Ureter (tissue), 1 donor: ENCODE measurements at places on chromosomes 7 and 10.

DNA sequence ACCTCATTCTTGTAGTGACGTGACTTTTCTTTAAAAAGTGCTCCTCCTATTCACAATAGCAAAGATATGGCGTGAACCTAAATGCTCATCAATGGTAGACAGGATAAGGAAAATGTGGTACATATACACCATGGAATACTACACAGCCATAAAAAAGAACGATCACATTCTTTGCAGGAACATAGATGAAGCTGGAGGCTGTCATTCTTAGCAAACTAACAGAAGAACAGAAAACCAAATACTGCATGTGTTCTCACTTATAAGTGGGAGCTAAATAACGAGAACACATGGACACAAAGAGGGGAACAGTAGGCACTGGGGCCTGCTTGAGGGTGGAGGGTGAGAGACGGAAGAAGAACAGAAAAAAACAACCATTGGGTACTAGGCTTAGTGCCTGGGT is 59.9 kb upstream of the FGFR2 start:
- DNase-seq: no peak

DNA sequence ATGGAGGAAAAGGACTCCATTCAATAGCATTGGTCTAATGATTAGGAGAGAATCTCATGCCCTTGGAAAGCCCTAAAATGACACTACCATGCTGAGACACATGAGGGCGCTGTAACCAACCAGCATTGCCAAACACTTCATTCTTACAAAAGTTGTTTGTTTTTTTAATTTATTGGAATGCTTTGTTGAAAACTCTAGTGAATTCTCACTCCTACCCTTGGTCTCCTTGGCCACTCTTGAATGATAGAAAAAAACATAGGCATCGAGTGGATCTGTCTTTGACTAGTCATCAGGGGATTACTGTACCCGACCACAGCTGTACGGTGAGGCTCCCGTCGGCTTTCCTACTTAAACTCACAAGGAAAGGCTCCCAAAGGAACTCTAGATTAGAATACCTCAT is 29.3 kb upstream of the ADD3 start:
- no peak for DNase-seq

GRCh38 chr10:95756041-95756761 is at the start of gene ENTPD1:
Gene ENTPD1, plus strand, starts transcription at chr10:95756163. Its CDS starts 77 bp downstream, at chr10:95756240.
- DNase-seq: no peak

DNA sequence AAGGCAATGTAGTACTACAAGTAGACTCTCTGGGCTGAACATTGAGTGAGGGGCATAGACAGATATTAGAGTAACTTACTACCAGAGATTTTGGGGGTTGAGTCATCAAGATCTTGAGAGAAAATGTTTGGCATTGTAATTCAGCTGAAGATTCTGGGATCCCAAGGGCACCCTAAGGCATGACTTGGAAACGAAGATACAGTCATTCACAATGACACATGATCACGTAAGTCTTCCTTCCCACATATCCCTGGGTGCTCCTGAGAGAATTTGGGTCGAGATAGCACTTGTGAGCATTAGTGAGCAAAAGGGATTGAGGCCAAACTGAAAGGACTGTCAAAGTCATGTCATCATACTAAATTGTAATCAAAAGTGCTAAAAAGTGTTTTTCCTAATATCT is 192.5 kb upstream of the PCLO start:
- DNase-seq: no peak

GRCh38 chr7:127578036-127578684 is 7.2 kb downstream of the GCC1 start:
- DNase-seq: no peak

- no peak for DNase-seq
Measured at GRCh38 chr10:33120275-33120674, 162.2 kb upstream of the ITGB1 start.

DNA sequence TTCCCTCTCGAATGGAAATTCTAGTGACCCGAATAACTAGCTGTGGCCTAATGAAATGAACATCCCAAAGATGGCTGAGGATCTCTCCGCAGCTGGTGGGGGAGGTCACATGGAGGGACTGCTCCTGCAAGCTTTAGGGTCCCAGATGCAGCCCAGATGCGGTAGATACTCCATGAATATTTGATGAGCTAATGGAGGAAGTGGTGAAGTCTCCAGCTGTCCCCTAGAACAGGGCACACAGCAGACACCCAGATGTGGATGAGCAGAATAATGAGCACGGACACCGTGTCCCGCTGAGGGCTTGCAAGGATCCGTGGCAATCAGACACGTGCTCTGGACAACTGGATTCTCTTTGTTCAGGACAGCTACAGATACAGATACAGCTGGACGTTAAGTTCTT is 59.2 kb downstream of the DENND2A start:
- no peak for DNase-seq

DNA sequence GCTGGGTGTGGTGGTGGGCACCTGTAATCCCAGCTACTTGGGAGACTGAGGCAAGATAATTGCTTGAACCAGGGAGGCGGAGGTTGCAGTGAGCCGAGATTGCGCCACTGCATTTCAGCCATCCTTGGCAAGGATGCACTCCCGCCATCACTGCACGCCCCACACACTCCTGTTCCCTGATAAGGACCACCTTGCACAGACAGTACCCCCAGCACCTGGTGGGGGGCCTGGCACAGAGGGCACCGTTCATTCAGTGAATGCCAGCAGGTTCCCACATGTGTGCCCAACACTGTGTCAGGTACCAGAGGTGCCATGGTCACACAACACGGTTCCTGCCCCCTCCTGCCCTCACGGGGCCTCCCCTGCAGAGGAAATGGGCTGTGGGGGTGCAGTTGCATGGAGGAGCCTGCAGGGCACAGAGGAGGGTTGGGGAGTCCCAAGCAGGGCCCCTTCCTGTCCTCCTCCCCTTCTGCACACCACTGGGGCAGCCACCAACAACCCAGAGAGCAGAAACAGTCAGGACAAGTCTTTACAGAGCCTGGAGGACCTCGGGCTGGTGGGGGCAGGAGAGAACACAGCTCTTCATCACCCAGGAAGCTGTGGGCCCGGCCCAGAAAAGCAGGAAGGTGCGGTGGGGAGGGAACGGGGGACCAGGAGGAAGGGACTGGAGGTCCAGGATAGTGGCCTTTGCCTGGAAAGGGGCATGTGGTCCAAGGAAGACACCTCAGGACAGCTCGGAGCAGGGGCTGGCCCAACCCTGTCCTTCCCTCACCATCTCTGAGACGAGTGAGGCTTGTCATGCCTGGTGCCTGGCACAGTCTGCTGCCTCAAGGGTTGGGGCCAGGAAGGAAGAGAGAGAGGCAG is 7.1 kb downstream of the CRYGN start:
- DNase-seq: no peak

- DNase-seq: no peak
Measured at GRCh38 chr10:13448216-13448615, 80.6 kb downstream of the BEND7 start.

- no peak for DNase-seq
Measured at GRCh38 chr7:29851487-29851886, 45.2 kb downstream of the WIPF3 start.

DNA sequence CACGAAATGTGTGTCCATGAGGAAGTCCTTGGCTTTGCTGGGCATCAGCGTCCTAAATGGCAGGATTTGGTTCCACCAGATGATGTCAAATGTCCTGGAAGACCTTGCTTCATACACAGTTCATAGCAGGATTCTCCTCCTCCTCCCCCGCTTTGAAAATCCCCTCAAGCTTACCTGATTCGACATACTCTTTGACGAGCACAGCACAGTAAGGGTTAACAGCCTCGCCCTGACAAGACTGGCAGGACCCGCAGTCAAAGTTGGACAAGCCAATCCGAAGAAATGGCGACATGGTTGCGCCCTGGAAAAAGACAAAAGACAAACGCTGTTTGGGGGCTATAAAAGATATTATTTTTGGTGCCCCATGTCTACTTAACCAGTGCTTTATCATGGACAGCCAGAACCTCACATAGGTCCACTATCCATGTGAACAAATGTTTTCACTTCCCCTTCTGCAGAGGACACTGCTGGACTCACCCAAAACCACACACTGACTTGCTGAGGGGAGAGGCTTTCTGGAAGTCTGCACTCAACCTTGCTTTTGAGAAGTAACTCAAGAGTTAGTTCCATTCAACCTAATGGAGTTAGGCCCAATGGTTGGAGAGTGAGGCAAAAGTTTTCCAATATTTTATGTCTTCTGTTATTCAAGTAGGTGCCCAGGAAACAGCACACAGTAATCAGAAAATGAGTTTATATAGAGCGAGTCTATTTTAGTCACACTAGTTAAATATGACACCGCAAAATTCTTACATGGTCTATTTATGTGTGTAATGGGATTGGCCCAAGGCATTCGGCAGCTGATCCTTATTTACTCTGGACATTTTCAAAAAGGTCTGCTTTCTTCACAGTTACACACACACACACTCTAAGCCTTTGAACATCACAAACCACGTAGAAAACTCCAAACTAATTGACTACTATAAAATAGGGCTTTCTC is 65.0 kb downstream of the PRKCQ start:
- no peak for DNase-seq

GRCh38 chr7:87512906-87513305 is 37.4 kb upstream of the ABCB4 start:
- DNase-seq: no peak

DNA sequence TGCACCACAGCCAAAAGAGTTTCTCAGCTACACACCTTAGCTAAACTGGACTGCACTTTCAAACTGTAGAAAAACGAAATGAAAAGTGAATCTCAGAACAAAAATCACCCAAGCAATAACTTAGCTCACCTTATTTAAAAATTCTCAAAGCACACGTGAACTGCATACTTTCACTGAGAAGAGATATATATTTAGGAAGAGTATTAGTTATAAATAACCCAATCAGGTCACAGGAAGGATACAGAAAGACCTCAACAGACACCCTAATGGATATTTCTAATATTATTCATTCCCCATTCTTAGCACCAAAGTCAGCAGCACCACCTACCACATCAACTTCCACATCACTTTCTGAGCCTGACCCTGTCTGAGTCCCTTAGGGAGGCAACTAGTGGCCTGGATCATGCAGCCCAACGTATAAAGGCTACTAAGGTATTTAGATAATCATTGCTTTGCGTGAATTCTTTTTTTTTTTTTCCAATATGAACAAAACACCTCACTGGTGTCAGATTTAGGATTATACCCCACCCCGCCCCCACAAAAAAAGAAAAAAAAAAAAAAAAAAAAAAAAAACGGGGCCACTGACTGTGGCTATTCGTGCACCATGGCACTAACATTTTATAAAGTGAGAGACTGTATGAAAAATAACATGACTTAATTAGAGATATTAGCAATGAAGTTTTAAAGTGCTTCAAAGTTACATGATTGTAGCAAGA is 2.6 kb downstream of the ABI1 start:
- no peak for DNase-seq

DNA sequence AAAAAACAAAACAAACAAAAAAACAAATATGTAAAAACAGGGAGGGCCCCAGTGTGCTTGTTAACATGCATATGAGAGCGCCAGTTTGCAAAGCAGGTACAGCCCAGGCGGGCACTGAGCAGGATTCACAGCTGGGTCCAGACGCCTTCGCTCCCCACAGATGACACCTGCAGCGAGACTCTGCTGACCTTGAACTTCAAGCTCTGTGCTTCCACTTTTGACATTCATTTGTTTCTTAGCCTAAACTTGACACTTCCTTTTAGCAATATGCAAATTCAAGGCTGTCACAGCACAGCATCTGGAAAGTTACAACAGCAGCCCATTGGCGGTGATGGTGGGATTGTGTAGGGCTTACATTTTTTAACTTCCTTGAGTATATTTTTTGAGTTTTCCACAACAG is 88.8 kb upstream of the TNS3 start:
- DNase-seq: no peak

DNA sequence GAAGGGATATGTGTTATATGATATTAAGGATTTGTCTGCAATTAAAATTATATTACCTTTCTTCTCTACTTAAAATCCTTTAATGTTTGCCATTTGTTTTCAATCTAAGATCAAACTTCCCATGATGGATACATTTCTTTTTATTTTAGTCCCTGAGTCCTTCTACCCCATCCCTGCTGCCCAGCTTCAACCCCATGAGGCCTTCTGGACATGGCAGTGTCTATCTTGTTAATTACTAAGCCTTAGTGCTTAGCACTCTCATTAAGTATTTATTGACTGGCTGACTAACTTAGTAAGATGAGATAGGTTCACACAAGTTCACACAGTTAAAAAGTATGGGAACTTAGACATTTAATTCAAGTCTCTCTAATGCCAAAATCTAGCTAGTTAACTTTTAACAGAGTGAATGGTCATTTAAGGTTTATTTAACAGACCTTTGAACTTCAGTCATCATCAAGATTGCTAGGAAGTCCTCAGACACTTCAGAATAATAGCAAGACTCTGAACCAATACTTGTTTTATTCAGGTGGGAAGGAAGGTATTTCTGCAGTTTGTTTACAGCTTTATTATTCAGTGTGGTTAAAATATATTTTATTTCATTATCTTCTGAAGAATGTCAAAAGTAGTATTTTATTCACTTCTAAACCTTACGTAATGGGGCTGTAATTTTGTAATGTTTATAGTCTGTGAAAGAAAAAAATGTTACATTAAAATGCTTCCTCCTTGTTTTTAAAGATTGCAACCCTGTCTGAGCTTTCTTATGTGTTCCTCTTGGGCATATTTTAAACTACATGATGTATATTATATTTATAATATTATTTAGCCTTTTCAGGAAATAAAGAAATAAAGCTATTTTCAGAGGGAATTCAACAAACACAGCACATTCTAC is 848.9 kb downstream of the REEP3 start:
- no peak for DNase-seq

GRCh38 chr7:40509287-40509996 is 374.6 kb downstream of the SUGCT start:
- DNase-seq: no peak

DNA sequence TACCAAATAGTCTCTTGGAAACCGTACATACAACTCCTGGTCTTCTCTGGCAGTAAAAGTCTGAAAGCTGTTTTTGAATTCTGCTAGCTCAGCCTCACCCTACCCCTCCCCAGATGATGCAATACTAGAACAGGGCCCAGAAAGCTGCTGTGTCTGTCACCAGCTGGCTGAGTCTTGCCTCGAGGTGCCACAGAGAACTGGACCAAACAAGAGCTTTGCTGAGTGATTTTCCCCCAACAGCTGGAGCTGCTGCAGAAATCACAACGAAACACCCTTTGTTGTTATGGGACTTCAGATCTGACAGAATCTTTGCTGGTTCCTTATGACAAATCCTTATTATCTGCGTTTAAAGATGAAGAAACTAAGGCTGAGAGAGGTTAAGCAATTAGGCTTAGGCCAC is 134.1 kb downstream of the SPAG6 start:
- DNase-seq: no peak

GRCh38 chr7:155258226-155258560 is 39.5 kb upstream of the INSIG1 start:
- DNase-seq: no peak

- DNase-seq: no peak
Measured at GRCh38 chr7:36023033-36023560, 130.0 kb upstream of the EEPD1 start.

GRCh38 chr7:7969306-7970236 is 975 bp downstream of the GLCCI1 start:
- DNase-seq: peak; percentile 59

- no peak for DNase-seq
Measured at GRCh38 chr7:16504019-16504418, 22.6 kb upstream of the LRRC72 start.

GRCh38 chr7:30479202-30480120 is 877 bp upstream of the NOD1 start:
- no peak for DNase-seq
